Mammary microvascular endothelial cell (primary cell): ENCODE measurements at places on chromosomes 6 and 20. TPM values are rescaled to one million over a fixed set of nuclear protein-coding genes. Genes with fewer than 3 reads are reported as not detected.

PKIB gene
- total RNA-seq, result 0.15 TPM in 1 of 2 replicates, not detected in the other

TJAP1 gene
- 17.1 and 23.9 TPM in 2 replicates for total RNA-seq

COL9A1 gene
- total RNA-seq, result not detected in 2 replicates

SDC4 gene
- total RNA-seq, result 46.2 and 47.0 TPM in 2 replicates

LAMA2 gene
- total RNA-seq, result 0.53 and 0.59 TPM in 2 replicates

SAMD5 gene
- 0.44 and 1.00 TPM in 2 replicates for total RNA-seq

ZSCAN23 gene
- total RNA-seq, result 0.10 TPM in 1 of 2 replicates, not detected in the other

LY6G6F gene
- not detected in 2 replicates for total RNA-seq

SRXN1 gene
- total RNA-seq, result 68.0 and 69.1 TPM in 2 replicates

CRISP3 gene
- not detected in 2 replicates for total RNA-seq

ECT2L gene
- not detected in 2 replicates for total RNA-seq

MTCH1 gene
- total RNA-seq, result 266 and 272 TPM in 2 replicates

CST3 gene
- total RNA-seq, result 489 and 519 TPM in 2 replicates

CDH4 gene
- 3.6 and 4.3 TPM in 2 replicates for total RNA-seq

TEAD3 gene
- 0.15 and 0.27 TPM in 2 replicates for total RNA-seq

COX4I2 gene
- not detected in 2 replicates for total RNA-seq

DHX16 gene
- 31.8 and 36.3 TPM in 2 replicates for total RNA-seq

CYP39A1 gene
- total RNA-seq, result 0.20 and 0.33 TPM in 2 replicates

NTSR1 gene
- total RNA-seq, result 0.15 and 0.27 TPM in 2 replicates

BPIFB1 gene
- not detected in 2 replicates for total RNA-seq

ZFAND3 gene
- 21.1 and 21.5 TPM in 2 replicates for total RNA-seq

RSPO4 gene
- not detected in 2 replicates for total RNA-seq

RRAGD gene
- 2.9 and 3.1 TPM in 2 replicates for total RNA-seq

PLN gene
- total RNA-seq, result not detected in 2 replicates

RFX6 gene
- total RNA-seq, result not detected in 2 replicates

RIMS1 gene
- 0.05 and 0.13 TPM in 2 replicates for total RNA-seq

POM121L2 gene
- total RNA-seq, result not detected in 2 replicates

CCDC28A gene
- 13.0 and 25.4 TPM in 2 replicates for total RNA-seq

PTGIS gene
- total RNA-seq, result 0.30 and 0.33 TPM in 2 replicates

POU5F1 gene
- 1.3 TPM in 1 of 2 replicates, not detected in the other for total RNA-seq

BNIP5 gene
- total RNA-seq, result not detected in 2 replicates
